ENCODE measurements at places on chromosomes 7 and 10.

DNA sequence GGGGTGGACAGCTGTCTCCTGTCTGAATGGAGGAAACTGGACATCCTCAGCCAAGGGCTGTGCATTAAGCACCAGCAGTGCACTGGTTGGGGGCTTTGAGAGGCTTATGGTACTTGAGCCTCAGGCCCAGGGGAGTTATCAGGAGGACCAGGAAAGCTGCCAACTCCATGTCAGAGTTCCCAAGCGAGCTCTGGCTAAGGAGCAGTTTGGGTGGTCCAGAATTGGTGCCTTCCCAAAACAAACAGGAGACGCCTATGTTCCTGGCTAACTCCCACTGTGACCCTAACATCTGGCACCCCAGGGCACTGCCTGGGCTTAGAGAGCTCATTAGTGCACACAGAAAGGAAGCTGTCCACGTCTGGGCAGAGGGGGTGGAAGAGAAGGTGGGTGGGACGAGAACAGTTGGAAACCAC is 408.6 kb upstream of the NPVF start:
- DNase-seq: no peak

GRCh38 chr7:44258865-44259546 is 58.2 kb downstream of the YKT6 start:
- no peak for DNase-seq

DNA sequence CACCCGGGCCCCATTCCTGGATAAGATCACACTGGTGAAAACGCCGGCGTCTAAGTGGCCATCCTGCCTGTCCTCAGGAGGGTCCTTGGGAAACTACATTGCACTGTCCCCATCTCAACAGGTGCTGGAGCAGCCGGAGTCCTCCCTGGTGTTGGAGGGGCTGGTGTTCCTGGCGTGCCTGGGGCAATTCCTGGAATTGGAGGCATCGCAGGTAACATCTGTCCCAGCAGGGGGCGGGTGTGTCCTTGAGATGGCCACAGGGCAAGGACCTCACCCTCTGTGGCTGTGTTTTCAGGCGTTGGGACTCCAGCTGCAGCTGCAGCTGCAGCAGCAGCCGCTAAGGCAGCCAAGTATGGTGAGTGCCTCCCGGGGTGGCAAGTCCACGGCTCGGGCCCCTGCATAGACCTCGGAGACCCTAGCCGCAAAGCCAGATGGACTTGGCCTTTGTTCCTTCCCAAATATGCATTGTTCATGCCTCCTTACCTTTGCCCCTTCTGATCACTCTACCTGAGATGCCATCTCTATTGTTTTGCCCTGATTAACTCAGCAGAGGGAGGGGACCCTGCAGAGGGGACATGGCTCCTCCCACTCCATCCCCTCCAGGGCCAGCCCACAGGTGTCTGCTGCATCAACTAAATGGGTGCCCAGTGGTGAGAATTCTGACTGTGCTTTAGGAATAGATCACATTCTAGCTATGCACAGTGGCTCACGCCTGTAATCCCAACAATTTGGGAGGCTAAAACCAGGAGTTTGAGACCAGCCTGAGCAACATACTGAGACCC is 23.8 kb downstream of the ELN start:
- no peak for DNase-seq

DNA sequence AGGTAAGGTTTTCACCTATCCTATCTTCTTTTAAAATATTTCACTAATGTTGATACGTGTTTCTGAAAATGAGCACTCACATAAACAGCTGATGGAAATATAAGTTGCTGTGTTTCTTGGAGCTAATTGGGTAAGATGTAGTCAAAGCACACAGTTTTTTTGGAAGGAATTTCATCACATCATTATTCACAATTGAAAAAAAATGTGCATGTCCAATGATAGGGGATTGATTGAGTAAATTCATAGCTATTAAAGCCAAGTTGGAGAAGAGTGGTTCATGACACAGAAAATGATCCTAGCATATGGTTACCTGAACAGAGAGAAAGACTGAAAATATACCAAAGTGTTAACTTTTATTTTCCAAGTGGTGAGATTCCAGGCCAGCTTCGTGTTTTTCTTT is 29.6 kb downstream of the GLI3 start:
- DNase-seq: no peak

DNA sequence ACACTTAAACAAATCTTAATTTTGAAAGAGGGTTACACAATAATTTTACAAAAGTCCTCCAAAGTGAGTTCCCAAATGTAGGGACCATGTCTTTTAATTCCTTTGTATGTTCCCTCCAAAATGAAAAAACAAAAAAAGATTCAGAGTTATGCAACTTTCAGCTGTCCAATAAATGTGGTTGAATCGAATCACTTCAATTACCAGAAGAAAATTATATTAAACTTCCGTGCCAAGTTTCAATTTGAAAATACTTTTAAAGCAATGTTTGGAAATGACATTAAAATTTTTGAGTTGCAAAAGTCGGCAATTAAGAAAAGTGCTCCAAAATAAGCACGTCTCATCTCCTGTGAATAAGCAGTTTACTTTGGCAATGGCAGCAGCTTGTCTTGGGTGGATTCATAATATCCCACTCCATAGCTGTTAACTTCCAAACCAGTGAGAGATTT is 60.3 kb upstream of the C1GALT1 start:
- DNase-seq: no peak

- no peak for DNase-seq
Measured at GRCh38 chr10:33334153-33334804, at the start of gene NRP1. NRP1 (minus strand) TSS chr10:33334667; CDS start chr10:33334382, 285 bp downstream.

All from T-helper 9 cell (primary cell).